Stimulated activated CD8-positive, alpha-beta memory T cell treated with anti-CD3 and anti-CD28 coated beads, Interleukin-15, amount 100 ng/mL, for 4 hours (primary cell): ENCODE measurements at places on chromosomes 4 and X.

DNA sequence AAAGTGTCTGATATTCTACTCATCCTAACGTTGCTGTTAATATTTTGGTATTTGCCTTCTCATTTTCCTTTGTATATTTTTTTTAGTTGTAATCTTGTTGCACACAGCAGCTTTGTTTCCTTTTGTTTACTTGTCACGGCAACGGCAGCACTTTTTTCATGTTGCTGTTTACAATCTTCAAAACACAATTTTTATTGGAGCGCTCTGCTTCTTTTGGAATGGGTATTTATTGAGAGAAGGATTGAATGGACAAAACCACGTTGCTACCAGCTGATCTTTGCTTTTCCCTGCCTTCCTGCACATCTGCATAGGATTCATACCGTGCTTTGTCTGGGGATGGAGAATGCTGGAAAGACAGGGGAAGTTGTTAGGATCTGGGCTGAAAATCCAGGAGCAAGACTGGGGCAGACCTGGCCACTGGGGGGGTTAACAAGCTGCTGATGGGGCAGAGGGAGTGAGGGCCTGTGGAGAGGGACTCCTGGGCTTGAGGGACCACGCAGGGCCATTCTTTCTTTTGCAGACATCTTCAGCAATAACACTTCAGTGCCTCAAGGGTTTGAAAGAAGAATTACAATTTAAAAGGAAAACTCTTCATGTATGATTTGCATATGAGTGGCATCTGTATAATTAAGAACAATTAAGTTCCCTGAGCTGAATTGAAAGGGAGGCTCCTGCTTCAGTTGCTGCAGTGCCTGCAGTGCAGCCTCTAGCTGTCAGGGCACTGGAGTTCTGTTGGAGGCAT lies 69.8 kb downstream of the TMEM131L start:
- DNase-seq: no peak

DNA sequence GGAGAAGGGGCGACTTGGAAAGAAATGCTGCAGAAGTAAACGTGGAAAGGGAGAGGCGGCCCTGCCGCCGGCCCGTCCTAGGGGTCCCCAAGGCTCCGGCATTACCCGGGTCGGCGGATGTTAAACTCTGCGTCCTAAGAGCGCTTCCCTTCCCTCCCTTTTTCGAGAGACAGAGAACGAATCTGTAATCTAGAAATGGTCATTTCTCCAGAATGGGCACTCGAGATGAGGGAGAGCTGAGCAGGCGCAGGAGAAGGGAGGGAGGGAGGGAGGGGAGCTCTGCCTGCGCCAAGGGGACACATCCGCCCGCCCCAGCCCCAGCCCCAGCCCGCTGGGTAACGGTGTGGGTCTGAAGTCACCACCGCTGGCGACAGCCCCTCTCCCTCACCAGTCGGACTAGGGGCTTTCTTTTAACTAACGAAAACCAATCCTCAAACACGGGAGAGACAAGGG lies 1.7 kb downstream of the HCFC1 start:
- no peak for DNase-seq

GRCh38 chrX:105697984-105698781 lies 124.2 kb upstream of the NRK start:
- no peak for DNase-seq

DNA sequence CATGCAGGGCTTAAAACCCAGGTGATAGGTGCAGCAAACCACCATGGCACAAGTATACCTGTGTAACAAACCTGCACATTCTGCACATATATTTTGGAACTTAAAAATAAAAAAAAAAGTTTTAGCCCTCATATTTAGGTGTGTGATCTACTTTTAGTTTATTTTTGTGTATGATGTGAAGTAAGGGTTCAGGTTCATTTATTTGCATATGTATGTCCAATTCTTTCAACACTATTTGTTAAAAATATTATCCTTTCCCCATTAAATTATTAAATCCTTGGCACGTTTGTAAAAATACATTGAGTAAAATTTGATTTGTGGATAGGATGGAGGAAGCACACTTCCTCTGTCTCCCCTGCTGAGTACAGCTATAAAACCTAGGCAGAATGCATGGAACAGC lies 12.9 kb downstream of the RAB39B start:
- no peak for DNase-seq

DNA sequence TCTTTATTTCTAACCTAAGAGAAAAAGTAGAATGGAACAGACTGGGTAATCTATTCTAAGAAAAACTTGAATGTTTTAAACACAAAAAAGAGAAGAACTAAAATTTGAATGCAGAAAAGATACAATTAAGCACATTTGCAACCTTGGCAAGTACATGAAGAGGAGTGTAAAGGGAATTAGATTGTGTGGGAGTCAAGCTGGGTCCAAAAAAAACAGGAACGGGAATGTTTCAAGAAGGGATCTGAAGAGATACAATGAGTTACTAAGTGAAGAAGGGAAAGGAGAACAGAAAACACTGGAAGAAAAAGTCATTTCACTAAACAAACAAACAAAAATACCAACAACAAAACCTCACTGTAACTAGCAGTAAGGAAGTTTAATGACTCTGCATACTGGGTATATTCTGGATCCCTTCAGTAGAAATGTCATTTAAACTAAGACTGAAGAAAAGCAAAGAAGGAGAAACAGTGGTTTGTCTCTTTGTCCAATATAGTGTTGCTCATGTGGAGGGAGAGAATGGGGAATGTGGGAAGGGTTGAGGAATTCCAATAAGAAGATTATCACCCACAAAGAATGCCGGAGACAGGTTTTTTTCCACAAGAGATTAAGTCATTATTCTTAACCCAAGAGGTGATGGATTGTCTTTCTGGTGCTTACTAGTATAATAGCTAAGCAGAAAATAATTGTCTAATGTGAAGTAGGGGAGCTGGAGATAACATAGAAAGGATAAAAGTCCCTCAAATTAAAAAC lies 50.4 kb upstream of the PTPN13 start:
- DNase-seq: no peak

- DNase-seq: no peak
Observed at GRCh38 chr4:140082391-140082755, 71.6 kb downstream of the MAML3 start.

GRCh38 chr4:59060002-59060846 lies 1950.0 kb upstream of the IGFBP7 start:
- no peak for DNase-seq
